GM12892 (cell line): ENCODE measurements at places on chromosomes 7 and 10.

DNA sequence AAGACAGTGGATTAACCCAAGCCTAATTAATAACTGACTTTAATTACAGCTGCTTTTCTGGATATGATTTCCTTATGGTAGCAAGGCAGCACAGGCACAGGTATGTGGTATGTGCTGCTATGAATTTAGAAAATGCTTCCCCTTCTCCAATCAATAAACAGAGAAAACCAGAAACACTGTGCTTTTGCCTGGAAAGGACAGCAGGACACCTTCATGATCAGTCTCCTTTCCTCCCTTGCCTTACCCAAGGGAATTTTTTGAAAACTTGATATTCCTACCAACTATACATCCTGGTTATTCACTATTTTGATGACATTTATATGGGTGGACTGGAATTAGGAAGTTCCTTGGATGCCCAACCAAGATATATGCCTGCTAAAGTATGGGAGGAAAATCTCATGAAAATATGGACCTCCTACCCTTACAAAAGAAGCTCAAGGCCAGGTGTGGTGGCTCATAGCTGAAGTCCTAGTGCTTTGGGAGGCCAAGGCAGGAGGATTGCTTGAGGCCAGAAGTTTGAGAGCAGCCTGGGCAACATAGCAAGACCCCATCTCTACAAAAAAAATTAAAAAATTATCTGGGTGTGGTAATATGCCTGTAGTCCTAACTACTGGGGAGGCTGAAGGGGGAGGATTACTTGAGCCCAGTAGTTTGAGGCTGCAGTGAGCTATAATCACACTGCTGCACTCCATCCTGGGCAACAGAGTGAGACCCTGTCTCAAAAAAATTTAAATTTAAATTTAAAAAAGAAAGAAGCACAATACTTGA lies 106.3 kb upstream of the WAC start:
- no peak for DNase-seq

- DNase-seq: no peak
Measured at GRCh38 chr10:4186849-4187540, 402.0 kb upstream of the KLF6 start.

DNA sequence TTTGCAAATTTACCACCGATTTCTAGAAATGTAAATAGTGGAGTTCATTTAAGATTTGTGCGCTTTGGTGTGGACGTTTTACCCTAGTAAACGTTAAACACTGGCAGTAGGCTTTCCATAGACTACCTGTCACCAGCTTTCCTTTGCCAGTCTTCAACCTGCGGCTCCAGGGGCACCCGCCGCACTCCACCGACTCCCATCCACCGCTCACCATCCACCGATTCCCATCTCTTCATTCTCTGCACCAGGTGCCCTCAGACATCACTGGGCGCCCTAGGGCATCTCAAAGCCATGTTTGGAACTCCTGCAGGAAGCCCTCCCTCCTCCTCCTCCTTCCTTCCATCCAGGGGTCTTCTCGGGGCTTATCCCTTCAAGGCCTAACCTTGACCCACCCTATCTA lies 1.4 kb upstream of the AP5Z1 start:
- no peak for DNase-seq

GRCh38 chr7:122746948-122747347 lies 44.2 kb upstream of the RNF148 start:
- DNase-seq: no peak

GRCh38 chr10:75910032-75910431 lies 478.6 kb downstream of the LRMDA start:
- DNase-seq: no peak
